ENCODE measurements at places on chromosomes 11 and 22. TPM values are rescaled to one million over a fixed set of nuclear protein-coding genes. Genes with fewer than 3 reads are reported as not detected.

The FAM180B gene
- not detected for total RNA-seq

The ANO1 gene
- total RNA-seq, result 6.2 TPM

The ZNRF3 gene
- 5.0 TPM for total RNA-seq

The TMA7B gene
- total RNA-seq, result not detected

The CRYBB3 gene
- total RNA-seq, result not detected

The NFAM1 gene
- 1.9 TPM for total RNA-seq

The INS gene
- total RNA-seq, result not detected

The SLC29A2 gene
- 16.3 TPM for total RNA-seq

The TREH gene
- total RNA-seq, result not detected

The MS4A3 gene
- not detected for total RNA-seq

The CHRM1 gene
- not detected for total RNA-seq

The CECR2 gene
- 5.5 TPM for total RNA-seq

The CYTH4 gene
- 7.0 TPM for total RNA-seq

The MRGPRX3 gene
- total RNA-seq, result not detected

The OR5AP2 gene
- not detected for total RNA-seq

The DEUP1 gene
- not detected for total RNA-seq

The FIBIN gene
- 8.6 TPM for total RNA-seq

The KCNJ1 gene
- total RNA-seq, result not detected

The GLB1L2 gene
- total RNA-seq, result 0.30 TPM

The PATZ1 gene
- 9.9 TPM for total RNA-seq

The ART1 gene
- 2.3 TPM for total RNA-seq

The ANKRD13D gene
- total RNA-seq, result 11.6 TPM

The KIF18A gene
- 0.16 TPM for total RNA-seq

The SOX6 gene
- 15.8 TPM for total RNA-seq

The MUC5B gene
- not detected for total RNA-seq

The MRGPRF gene
- 4.9 TPM for total RNA-seq

The APOL5 gene
- not detected for total RNA-seq

The VPS51 gene
- 88.1 TPM for total RNA-seq

Data from Right ventricle myocardium superior (tissue), 1 donor.